ENCODE measurements at places on chromosomes 2 and 18.

- no peak for DNase-seq
Measured at GRCh38 chr2:145000376-145000775, 480.5 kb upstream of the ZEB2 start.

DNA sequence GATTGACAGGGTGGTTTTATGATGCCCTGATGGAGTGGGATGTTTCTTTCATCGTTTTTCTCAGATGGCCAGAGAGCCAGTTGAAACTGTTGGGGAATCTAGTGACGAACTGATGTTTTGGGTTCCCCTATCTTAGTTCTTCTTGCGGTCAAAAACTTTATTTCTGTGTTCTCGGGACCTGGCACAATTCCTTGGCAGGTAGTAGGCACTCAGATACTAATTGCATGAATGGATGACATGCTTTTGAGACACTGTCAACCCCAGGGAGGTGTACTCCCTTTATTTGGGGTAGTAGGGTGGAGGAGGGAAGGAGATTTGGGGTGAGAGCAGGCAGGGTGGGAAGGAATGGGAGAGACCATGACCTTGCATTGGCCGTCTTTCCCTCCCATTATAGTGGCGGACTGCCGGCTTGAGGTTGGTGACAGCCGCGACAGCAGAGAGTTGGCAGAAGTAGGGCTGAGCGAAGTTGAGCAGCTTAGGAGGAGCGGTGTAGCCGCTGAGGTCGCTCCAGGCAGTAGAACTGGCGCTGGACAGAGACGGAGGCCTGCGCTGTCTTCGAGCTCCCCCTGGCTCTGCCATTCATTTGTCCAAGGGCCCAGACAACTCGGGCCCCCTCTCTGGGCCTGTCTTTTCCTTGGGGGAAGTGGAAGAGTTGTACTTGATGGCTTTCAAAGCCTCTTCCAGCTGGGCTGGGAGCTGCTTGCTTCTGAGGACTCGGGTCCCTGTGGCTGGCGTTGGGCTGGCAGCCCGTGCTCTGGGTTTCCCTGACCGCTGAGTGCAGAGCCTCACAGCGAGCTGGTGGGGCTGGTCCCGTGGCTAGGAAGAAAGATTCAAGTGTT, 2.6 kb downstream of the TET3 start:
- peak; percentile 44 for DNase-seq

DNA sequence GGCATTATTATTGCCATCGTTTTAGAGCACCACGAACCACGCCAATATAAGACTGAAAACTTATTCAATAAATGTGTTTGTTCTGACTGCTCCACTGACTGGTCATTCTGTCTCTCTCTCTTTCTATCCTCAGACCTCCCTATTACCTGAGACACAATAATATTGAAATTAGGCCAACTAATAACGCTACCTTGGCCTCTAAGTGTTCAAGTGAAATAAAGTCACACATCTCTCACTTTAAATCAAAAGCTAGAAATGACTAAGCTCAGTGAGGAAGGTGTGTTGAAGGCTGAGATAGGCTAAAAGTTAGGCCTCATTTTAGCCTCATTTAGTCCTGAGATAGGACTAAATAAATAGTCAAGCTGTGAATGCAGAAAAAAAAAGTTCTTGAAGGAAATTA, 38.8 kb downstream of the G6PC2 start:
- no peak for DNase-seq

DNA sequence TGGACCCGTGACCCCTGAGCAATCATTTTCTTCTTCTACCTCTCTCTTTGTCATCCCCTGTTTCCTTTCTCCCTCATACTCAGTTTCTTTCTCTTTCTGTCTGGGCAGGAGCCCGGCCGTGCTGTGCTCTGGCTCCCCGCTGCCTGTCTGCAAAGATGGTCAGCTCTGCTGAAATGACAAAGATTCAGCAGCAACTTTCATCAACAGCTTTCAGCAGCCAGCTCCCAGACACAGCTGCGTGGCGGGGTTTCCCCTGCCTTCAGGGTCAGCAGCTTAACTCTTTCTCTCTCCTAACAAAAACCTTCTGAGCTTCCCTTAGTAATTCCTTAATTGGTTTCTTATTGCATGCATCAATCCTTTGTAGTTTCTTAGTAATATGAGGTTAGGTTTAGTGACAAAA, 1234.4 kb downstream of the CNTNAP5 start:
- DNase-seq: no peak

GRCh38 chr2:112272669-112273068, 2.7 kb upstream of the ZC3H6 start:
- peak; percentile 18 for DNase-seq

DNA sequence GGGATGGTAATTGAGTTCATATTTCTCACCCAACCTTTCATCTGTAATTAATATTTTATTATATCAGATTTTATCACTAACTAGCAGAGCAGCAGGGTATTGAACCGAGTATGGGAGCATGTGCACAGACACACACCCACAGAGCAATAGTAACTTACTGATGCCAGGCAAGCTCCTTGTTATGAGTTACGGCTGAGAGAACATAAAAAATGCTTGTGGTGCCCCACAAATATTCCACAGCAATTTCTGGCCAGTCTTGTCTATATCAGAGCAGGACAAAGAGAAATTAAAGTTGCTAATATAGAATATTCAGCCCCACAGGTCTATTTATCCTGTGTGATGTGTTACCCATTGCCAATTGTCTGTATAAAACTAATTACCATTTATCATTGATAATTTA, 501.8 kb upstream of the RAB12 start:
- DNase-seq: no peak

DNA sequence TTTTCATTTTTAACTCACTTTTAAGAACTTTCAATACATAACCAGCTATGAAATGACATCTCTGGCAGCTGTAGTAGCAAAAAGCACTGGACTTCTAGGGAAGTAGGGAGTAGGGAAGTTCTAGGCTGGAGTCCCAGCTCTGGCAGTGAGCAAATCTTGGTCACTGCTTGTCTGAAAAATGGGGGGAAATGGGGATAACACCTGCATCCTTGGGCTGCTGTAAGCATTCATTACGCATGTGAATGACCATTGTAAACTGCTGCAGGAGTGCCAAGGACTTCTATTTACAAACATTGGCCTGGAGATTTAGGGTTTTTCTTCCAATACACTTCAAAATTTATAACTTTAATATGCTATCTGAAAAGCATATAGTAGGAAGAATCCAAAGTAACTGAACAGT, 972 bp upstream of the MPP4 start:
- DNase-seq: no peak

DNA sequence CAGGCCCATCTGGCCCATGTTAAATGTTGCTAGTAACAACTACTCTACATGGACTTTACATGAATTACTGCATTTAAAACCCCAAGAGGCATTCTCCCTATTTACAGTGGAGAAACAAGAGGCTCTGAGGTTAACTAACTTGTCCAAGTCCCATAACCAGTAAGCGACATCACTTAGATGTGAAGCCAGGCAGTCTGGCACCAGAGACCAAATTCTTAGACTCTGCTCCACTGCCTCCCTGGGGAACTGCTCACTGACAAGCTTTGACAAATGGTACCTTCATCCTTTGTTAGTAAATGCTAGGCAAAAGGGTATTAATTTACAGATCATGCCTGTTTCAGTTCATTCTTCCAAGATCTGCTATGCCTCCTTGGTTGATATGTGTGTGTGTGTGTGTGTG, 124.8 kb downstream of the AFF3 start:
- DNase-seq: no peak

DNA sequence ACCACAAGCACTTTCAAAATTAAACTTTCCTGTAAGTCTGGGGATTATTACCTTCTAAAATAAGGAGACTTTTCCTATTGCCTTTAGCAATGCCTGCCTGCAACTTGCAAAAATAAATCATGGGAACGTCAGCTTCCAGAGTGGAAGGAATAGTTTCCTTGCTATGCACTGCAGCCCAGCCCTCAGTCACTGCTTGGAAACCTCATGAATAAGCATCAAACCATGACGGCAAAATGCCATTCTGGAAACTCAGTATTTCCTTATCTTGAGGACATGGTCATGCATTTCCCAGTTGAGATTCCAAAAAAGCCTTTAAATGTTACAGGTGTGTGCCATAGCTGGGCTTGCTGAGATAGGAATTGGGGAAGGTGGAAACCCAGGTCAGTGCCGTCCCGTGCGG, 84.2 kb upstream of the OTOS start:
- DNase-seq: no peak

- no peak for DNase-seq
Measured at GRCh38 chr2:27990030-27990590, 99.6 kb downstream of the BABAM2 start.

GRCh38 chr2:45683292-45683691, 31.8 kb downstream of the PRKCE start:
- no peak for DNase-seq

DNA sequence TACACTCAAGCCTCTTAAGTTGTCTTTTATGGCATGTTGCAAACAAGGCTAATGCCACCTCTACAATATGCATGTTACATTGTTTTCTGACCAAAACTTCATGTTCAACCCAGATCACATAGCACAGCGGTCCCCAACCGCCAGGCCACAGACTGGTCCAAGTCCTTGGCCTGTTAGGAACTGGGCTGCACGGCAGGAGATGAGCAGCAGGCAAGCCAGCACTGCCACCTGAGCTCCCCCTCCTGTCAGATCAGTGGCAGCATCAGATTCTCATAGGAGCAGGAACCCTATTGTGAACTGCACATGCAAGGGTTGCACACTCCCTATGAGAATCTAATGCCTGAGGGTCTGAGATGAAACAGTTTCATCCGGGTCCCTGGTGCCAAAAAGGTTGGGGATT, 324.8 kb upstream of the CHAC2 start:
- peak; percentile 54 for DNase-seq

- DNase-seq: no peak
Measured at GRCh38 chr2:62363166-62363565, 142.8 kb downstream of the TMEM17 start.

DNA sequence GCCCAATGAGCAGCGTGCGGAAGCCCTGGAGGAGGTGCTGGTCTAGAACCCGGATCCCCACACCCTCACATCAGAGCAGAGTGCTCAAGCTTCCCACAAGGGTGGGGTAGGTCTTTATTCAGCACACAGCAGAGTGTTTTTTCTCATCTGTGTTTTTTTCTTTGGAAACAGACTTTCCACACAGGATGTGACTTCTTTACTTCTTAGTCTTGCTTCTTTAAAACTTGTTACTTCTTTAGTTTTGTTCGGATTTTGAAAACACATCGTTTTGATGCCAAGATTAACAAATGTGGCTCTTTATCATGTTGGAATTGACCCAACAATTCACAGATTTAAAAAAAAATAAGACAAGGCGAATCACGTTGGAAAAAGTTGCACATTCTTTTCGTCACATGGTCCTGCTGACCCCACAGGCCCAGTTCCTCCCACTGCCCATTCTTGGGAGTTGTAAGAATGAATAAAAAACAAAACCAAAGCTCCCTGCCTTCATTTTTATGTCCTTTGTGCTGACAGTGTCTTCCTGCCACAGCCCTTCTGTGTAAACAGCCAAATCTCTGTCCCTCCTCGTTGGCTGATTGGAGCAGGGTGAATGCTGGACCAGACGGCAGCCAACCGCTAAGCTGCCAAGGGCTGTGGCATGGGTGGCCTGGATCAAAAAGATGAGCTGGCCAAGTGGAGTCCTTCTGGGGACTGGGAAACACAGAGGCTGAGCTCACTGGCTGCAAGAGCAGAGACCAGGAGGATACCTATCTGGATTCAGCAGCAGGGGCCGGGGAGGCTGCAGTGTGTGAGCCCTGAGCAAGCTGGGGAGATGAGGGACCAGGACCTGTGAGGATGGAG, 81.6 kb downstream of the TWIST2 start:
- no peak for DNase-seq

- no peak for DNase-seq
Measured at GRCh38 chr2:235287375-235287733, 206.5 kb upstream of the AGAP1 start.

- DNase-seq: no peak
Measured at GRCh38 chr2:30213907-30214463, 17.3 kb upstream of the LBH start.

GRCh38 chr2:4353668-4354067, 650.3 kb downstream of the DCDC2C start:
- no peak for DNase-seq

DNA sequence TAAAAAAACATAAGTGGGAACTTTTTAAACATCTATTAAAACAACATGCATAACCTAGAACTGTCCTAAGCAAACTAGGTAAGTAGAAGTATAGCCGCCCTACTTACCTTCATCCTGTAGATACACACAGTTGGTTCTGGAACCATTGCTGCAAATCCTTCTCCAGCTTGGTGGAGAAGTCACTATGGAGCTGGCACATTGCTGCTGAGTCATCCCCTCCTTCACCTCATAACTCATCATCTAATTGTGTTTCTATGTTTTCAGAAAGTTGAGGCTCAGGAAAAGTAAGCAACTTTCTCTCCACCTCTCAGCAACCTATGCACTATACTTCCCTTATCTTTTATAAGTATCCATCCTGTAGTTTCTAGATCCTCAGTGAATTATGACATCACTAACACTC, 269.8 kb upstream of the MMADHC start:
- no peak for DNase-seq

GRCh38 chr18:46334868-46335281, 230.7 kb downstream of the HAUS1 start:
- DNase-seq: peak; percentile 22

DNA sequence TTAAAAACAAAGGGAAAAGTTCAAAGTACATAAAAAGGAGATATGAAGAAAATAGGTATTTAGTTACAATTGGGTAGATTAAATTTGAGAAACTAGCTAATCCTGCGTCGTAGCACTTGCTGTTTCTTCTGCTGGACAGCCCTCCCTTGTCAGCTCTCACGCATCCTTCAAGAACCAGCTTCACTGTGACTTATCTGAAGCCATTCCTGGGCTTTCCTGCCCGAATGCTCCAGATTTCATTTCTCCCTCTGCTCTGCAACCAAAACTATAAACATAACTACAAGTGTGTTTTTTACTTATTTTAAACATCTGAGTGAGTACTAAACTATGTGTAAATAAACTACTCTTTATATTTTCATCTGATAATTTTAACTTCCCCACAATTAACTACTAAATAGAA, 149.2 kb downstream of the MTCL1 start:
- DNase-seq: no peak

DNA sequence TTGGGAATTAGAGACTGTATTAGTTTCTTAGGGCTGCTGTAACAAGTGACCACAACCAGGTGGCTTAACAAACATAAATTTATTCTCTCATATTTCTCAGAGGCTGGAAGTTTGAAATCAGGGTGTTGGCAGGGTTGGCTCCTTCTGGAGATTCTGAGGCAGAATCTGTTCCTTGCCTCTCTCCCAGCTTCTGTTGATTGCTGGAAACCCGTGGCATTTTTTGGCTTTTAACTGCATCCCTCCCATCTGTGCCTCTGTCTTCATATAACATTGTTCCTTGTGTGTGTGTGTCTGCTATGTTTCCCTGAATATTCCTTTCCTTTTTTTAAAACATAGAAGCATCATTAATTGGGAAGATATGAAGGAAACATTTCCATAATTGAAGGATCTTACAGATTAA, 448.1 kb upstream of the DCC start:
- no peak for DNase-seq

GRCh38 chr2:201444746-201445465, 6.4 kb downstream of the TRAK2 start:
- no peak for DNase-seq

DNA sequence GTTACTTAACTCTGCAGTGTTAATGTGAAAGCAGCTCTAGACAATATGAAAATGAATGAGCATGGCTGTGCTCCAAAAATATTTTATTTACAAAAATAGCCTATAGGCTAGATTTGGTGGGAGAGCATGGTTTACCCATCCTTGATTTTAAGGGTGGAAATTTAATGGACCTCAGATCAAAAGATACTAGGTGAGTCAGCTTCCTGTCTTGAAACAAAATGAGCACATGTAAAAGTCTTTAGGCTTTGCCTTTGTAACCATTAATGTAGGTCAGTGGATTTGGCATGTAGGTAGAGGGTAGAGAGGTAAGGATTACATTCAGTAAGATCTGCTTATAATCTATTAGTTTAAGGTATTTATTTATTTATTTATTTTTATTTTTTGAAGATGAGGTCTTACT, 72.7 kb downstream of the GREB1L start:
- no peak for DNase-seq
